Activated CD8-positive, alpha-beta memory T cell treated with anti-CD3 and anti-CD28 coated beads for 36 hours (primary cell): ENCODE measurements at places on chromosomes 1 and 21. TPM values are rescaled to one million over a fixed set of nuclear protein-coding genes. Genes with fewer than 3 reads are reported as not detected.

The UMODL1 gene
- not detected for total RNA-seq

The HAPLN2 gene
- not detected for total RNA-seq

The MATN1 gene
- total RNA-seq: 1.0 TPM

The NT5C1A gene
- total RNA-seq: not detected

The FCGR3A gene
- not detected for total RNA-seq

The KRTAP19-1 gene
- total RNA-seq: not detected

The SLC44A3 gene
- not detected for total RNA-seq

The GSTM1 gene
- total RNA-seq: not detected

The NOS1AP gene
- 0.04 TPM for total RNA-seq

The LMX1A gene
- not detected for total RNA-seq

The ARMH1 gene
- 49.6 TPM for total RNA-seq

The SNRPE gene
- total RNA-seq: 390 TPM

The SLC35A3 gene
- total RNA-seq: 17.9 TPM

The SERPINC1 gene
- total RNA-seq: 0.31 TPM

The MSH4 gene
- total RNA-seq: 0.61 TPM

The UBE2Q1 gene
- 84.7 TPM for total RNA-seq

The LAD1 gene
- total RNA-seq: not detected

The RPF1 gene
- total RNA-seq: 62.4 TPM

The FAM167B gene
- not detected for total RNA-seq

The SESN2 gene
- 23.3 TPM for total RNA-seq

The VPS72 gene
- total RNA-seq: 80.3 TPM

The TAS1R1 gene
- total RNA-seq: not detected

The TSPAN1 gene
- total RNA-seq: not detected

The MMEL1 gene
- 0.42 TPM for total RNA-seq

The ZNF648 gene
- not detected for total RNA-seq

The WDR4 gene
- total RNA-seq: 58.9 TPM

The F11R gene
- 8.6 TPM for total RNA-seq

The SPRR1B gene
- not detected for total RNA-seq

The RIPPLY3 gene
- total RNA-seq: 0.08 TPM

The FAM72B gene
- total RNA-seq: 22.6 TPM

The RWDD3 gene
- 13.3 TPM for total RNA-seq

The ADAM30 gene
- total RNA-seq: not detected

The HFM1 gene
- not detected for total RNA-seq

The LYPD8 gene
- total RNA-seq: not detected

The PRDX1 gene
- 778 TPM for total RNA-seq

The OR6K3 gene
- not detected for total RNA-seq

The LCE1E gene
- not detected for total RNA-seq
